ENCODE measurements at places on chromosomes 7 and 10.
A peak's percentile ranks its signal among the peaks of the same experiment; 100 is the strongest.

GRCh38 chr10:77023396-77023795, 614.2 kb downstream of the KCNMA1 start:
- DNase-seq: no peak

DNA sequence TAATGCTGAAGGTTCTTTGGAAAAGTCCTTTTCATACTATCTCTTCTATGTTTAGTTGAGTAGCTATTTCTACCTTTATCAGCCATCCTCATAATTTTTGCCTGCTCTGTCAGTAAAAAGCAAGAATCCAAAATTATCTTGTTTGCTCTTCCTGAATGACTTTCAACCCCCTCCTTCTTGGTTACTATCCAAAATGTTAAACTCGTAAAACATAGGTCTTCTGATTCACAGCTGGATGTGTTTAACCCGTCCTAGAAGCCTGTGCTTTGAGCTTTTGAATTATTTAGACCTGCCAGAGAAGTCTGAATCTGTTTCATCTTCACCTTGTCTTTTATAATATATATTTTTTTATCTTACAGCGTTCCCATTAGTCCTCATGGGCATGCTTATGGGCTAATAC, 136.4 kb upstream of the MDFIC start:
- DNase-seq: no peak

DNA sequence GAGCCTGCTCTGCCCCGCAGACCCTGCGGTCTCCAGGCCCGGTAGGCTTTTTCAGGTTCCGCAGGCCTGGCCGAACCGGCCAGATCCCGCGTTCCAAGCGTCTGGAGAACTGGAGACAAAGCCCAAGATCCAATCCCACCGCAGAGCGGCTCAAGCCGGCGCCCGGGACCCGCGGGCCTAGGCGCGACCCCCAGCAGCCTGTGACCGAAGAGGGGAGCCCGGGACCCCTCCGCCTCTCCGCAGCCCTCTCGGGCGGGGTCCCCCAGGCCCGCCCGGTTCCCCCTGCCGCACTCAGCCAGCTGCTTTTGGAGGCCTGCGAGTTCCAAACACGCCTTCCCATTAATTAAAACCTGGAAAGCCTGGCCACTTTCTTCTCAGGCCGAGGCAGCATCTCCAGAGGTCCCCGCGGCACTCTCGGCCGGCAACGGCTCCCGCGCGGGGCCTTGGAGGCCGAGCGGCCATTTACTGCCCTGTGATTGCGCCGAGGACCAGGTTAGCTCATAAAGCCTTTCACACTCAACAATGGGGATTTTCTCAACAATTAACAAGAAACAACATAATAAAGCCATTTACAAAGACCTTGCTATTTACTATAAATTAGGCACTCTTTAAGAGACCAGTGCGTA, 16.7 kb downstream of the SKIDA1 start:
- no peak for DNase-seq

DNA sequence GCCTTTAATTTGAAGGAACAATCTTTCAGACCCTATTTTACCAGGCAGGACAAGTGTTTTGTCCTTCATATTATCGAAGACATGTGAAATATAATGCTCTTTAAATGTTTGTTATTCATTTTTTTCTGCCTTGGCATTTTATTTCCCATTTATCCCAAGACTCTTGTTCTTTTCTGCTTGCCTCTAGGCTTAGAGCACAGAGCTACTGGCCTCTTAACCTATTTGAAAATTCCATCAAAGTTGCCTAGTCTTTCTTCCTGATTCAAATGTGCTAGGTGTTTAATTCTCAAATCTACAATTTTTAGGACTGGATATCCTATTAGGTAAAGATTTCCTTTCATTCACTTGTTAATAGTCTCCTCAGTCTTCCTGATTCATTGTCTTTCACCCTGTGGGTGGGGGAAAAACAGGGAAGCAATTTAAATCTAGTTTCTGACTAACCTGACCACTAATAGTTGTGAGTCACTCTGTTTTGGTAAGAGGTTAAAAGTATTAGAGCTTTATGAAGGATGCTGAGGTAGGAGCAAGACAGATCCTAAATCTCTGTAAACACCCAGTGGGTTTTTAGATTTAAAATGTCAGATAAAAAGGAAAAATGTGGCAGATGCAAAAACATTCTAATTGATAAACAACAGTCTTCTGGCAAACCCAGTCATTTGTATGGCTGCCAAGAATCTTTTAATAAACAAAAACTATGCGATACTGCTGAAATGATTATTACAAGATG, 1.5 kb downstream of the LIPK start:
- DNase-seq: no peak

GRCh38 chr7:9761224-9761623, 1212.4 kb upstream of the PHF14 start:
- DNase-seq: no peak

- no peak for DNase-seq
These were observed 47.7 kb upstream of the MGAM2 start for GRCh38 chr7:142063551-142064442.

DNA sequence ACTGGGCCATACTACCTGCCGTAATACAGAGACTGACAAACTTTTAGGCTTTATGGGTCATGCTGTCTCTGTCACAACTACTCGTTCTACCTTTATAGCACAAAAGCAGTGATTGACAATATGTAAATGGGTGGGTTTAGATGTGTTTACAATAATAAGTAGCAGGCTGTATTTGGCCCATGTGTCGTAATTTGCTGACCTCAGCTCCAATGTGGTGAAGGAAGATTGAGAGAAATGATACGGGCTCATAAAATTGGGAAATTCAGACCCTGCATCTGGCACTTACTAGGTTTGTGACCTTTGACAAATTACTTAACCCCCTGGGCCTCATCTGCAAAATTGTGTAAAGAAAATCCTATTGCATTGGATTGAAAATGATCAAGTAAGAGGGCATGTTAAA, 150.8 kb upstream of the NPSR1 start:
- DNase-seq: no peak

DNA sequence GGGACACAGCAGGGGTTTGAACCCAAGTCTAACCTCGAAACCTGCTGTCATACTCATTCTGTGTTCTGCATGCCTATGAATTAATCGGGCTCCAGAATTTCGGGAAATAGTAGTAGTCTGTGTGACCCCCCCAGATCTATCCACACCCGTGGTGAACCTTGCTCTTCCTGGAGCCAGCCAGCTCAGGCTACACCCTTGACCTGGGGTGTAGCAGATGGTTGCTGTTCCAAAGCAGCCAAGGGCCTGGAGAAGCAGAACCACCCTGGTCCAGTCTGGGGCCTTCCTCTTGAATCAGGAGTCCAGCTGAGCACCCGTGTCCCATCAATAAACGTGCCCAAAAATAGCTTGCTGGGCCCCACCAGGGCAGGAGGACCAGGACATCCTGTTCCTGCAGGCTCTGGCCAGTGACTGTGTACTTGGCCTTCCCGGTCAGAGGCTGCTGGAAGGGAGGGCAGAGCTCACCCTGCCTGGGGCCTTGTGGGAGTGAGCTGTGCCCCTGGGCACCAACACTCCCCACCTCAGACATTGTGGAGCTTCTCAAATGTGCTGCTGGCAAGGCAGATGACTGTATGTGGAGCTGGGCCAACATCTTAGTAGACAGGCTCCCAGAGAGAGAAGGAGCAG, 101.2 kb upstream of the ZNF716 start:
- DNase-seq: no peak

- DNase-seq: peak; percentile 11
These were observed 73.2 kb downstream of the DNAJB6 start for GRCh38 chr7:157409753-157410727.

GRCh38 chr10:106280896-106281460, 883.5 kb downstream of the SORCS1 start:
- DNase-seq: no peak

DNA sequence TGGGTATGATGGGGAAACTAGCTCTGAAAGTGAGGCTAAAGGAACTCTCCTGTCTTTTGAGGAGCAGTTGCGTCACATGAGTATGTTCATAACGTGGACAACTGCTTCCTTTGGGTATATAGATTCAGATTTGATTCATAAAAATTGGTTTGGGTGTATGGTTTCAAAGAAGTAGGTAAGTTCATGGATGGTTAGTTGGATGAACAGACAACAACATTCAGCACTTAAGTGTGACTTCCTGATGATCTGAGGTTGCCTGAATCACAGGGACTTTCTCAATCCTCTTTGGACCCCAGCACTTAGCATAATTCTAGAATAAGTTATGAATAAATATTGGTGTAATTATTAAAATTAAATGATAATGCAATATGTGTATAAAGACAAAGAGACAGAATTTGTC, 43.4 kb downstream of the MACC1 start:
- no peak for DNase-seq

DNA sequence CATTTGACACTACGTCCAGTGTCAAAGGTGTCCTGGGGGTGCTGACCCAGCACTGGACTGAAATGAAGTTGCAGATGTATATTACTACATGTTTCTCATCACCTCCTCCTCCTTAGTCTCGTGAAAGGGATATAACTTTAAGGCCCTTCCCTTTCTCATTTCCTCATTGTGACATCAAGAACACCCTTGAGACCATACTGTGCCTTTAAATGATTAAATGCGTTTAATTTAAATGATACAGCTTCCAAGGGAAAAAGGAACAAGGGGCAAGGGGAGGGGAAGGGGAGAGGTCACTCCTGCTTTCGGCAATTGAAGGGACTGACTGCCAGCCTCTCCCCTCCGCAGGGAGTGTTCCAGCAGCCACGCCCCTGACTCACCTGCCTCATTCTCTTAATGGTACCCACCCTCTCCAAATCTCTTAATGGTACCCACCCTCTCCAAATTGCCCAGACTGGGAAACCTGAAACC, 80.5 kb upstream of the KMT2E start:
- no peak for DNase-seq

DNA sequence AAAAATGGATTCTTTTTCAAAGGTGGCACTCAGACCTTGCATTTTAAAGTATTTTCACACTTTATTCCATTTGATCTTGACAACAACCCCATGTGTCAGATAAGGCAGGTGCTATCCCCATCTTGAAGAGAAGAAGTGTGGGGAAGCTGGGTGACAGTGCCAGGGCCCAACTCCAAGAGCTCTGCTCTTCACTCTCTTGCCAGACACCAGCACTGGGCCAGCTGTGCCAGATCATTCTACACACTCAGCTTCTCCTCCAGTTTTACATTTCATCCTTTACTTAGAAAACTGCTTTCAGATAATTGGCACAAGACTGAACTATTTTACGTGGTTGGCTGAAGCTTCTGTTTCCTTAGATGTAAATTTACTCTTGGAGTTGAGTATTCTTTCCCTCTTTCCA, 64.4 kb downstream of the ENO4 start:
- DNase-seq: no peak

GRCh38 chr7:54538122-54538521, 4.1 kb upstream of the VSTM2A start:
- DNase-seq: no peak

DNA sequence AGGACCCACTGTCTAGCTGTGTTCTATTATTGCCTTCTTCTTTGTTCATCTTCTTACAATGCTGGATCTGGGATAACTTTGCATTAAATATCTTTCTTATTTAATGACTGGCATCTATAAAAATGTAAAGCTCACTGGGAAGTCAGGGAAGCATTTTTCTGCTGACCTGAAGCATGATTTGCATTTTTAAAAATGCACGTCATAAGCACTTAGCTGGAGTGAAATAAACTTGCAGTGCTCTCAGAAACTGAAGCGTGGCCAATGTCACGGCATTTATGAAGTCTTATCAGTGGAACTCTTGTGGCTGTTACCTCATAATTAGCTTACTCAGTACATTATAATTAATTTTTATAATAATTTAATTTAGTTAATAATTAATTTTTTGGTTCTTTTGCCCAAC, 59.1 kb downstream of the FRMD4A start:
- no peak for DNase-seq

GRCh38 chr10:24292304-24293293, 83.7 kb downstream of the KIAA1217 start:
- no peak for DNase-seq

DNA sequence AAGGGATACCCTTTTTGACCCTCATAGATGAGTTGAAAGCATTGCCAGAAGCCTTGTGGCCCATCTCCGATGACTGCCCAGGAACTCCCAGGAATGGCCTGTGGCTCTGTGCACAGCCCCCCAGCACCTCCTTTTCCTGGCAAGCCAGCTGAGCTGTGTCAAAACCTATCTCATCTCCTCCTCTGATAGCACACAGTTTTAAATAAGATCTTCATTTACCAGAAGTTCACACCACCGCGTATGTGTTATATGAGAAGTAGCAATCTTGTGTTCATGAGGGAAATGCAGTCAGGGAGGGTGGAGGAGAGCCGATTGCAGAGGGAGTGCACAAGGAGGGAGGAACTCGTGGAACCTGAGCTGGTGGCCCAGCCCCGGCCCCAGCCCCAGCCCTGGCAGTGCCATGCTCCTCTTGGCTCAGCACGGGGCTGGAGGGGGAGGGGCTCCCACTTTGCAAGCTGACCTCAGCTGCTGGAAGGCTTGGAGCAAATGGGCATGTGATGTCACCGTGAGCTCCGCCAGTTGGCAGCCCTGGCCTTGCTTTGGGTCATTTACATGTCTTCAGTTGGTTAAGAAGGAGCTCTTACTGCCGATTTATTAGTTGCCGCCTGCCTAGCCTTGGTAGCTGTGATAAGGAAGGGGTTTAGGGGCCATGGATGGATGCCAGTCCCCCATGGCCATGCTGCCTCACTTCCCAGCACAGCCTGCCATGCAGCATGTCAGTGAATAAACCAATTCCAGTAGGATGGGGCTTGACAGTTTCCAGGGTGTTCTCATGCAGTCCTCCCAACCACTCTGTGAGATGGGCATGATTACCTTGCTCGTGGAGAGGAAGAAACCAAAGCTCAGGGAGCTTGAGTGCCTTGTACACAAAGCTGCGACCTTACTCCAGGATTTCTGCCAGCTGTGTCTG, 20.0 kb downstream of the UNC5B start:
- DNase-seq: no peak

DNA sequence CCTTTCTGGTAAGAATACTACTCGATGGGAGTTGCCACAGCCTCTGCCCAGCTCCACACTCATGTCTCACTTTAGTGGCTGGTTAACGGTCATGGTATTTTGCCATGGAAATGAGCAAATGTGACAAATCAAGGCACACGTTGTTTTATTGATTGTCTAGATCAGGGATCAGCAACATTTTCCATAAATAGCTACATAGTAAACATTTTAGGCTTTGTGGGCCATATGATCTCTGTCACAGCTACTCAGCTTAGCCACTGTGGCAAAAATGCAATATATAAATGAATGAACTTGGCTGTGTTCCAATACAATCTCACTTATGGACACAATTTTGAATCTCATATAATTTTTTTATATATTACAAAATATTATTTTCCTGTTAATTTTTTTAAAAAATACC, 76.9 kb downstream of the COBL start:
- no peak for DNase-seq

- DNase-seq: peak; percentile 27
These were observed 1.2 kb upstream of the IDI1 start for GRCh38 chr10:1050145-1050544.

GRCh38 chr7:142632271-142633134, 116.8 kb upstream of the PRSS1 start:
- peak; percentile 68 for DNase-seq

DNA sequence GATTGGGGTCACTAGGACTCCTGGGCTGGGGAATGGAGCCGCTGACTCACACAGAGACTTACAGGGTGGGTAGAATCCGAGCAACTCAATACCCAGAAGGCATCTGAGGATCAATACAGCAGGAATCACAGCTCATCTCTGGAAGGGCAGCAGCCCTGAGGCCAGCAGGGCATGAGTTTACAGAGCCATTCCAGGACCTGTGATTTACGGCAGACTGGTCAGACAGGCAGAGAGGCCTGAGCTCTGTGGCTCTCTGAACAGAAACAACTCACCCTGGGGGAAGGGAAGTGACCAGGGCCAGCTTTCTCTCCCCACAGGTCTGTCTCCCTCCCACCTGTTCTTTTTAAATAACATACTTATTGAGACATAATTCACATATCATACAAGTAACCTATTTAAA, 88.2 kb upstream of the CXCL12 start:
- DNase-seq: no peak

GRCh38 chr7:43871064-43871463, 1.7 kb upstream of the MRPS24 start:
- no peak for DNase-seq
